ENCODE measurements at places on chromosomes 12 and 14. TPM values are rescaled to one million over a fixed set of nuclear protein-coding genes. Genes with fewer than 3 reads are reported as not detected.

DNA sequence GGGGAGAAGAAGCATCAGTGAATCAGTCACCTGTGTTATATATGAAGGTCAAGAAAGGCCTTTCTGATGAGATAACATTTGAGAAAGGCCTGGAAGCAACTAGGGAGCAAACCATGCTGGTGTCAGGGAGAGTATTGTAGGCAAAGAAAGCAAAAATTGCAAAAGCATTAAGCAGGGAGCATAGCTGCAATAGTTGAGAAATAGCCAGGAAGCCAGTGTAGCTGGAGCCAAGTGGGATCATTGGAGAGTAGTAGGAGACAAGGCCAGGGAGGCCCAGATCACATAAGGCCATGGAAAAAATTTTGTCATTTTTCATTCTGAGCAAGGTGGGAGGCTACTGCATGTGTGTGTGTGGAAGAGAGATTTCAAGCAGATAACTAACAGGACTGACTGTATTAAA is 18.8 kb upstream of the MAGOHB start:
- DNase-seq = no peak

Gene MMP14
- 66.6 TPM for total RNA-seq

- no peak for DNase-seq
Measured at GRCh38 chr12:33531261-33531660, 91.6 kb upstream of the SYT10 start.

DNA sequence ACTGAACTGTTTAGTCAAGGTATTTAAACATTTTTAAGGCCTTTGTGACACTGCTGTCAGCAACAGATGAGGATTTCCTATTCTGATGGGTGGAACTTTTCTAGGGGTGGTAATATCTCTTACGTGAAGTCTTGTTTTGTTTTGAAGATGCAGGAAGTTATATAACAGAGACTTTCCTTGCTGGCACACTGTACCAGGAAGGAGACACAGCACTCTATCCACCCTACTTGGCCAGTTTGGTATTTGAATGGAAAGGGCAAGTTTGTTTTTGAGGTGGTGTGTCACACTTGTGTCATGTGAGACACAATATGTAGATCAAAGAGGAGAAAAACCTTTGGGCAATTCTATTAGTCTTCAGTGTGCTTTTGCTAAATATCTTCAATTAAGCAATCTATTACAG is 51.6 kb upstream of the SRP54 start:
- DNase-seq = no peak

DNA sequence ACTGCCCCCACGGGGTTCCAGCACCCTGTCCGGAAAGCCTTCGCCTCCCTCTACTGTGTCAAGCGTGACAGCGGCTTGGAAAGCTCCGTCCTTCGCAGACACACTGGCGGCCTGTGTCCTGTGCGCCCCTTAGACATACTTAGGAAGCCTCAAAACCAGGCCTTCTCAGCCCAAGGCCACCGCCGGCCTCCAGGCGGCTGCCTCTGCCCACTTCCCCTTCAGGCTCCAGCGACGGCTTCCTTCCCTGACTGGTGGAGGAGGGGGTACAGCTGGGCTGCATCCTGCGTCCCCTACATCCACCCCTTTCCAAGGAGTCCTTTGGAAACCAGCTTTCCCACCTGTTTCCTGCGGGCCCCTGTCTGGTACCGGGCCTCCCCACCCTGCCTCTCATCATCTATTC is 2.5 kb upstream of the CACNA2D4 start:
- no peak for DNase-seq

Gene SIVA1
- 172 TPM for total RNA-seq

GRCh38 chr14:29102996-29103395 is 336.4 kb downstream of the FOXG1 start:
- DNase-seq = no peak

Gene TNS2
- 394 TPM for total RNA-seq

GRCh38 chr12:49961111-49961922 is at the start of gene AQP5:
Gene AQP5 (plus strand): TSS chr12:49961872. CDS start chr12:49962018, 146 bp downstream.
- DNase-seq = no peak
